Activated naive CD4-positive, alpha-beta T cell treated with anti-CD3 and anti-CD28 coated beads for 36 hours (primary cell): ENCODE measurements at places on chromosomes 5 and 9. TPM values are rescaled to one million over a fixed set of nuclear protein-coding genes. Genes with fewer than 3 reads are reported as not detected.

ANKS6 gene
- total RNA-seq, result 14.6 TPM

LIFR gene
- not detected for total RNA-seq

ACSL6 gene
- total RNA-seq, result 2.4 TPM

BNIP1 gene
- total RNA-seq, result 30.4 TPM

SPINK13 gene
- total RNA-seq, result not detected

IRGM gene
- total RNA-seq, result 1.7 TPM

TMOD1 gene
- 1.2 TPM for total RNA-seq

FSD1L gene
- 0.86 TPM for total RNA-seq

IZUMO3 gene
- total RNA-seq, result not detected

EIF4E1B gene
- not detected for total RNA-seq

FBP2 gene
- total RNA-seq, result not detected

GMCL2 gene
- total RNA-seq, result not detected

HTR4 gene
- not detected for total RNA-seq

MEGF10 gene
- not detected for total RNA-seq

SPATA9 gene
- total RNA-seq, result not detected

ADAMTS2 gene
- not detected for total RNA-seq

COL27A1 gene
- total RNA-seq, result 10.6 TPM

SPATA6L gene
- 1.4 TPM for total RNA-seq

IGFBPL1 gene
- 0.20 TPM for total RNA-seq

EQTN gene
- total RNA-seq, result not detected

PNPLA7 gene
- 2.8 TPM for total RNA-seq

RASGRF2 gene
- total RNA-seq, result 10.8 TPM

PDCD1LG2 gene
- total RNA-seq, result not detected

TRIM36 gene
- total RNA-seq, result 0.17 TPM

FGFR4 gene
- total RNA-seq, result 1.3 TPM

GPR150 gene
- total RNA-seq, result 0.94 TPM

PCDHGB2 gene
- total RNA-seq, result not detected

TERT gene
- total RNA-seq, result 13.1 TPM

NSG2 gene
- total RNA-seq, result not detected

PALM2AKAP2 gene
- 2.8 TPM for total RNA-seq

EGR1 gene
- 20.4 TPM for total RNA-seq

DNAI1 gene
- total RNA-seq, result not detected

C5orf34 gene
- total RNA-seq, result 14.7 TPM

C7 gene
- not detected for total RNA-seq

WNK2 gene
- total RNA-seq, result 5.8 TPM

SEPTIN8 gene
- 24.9 TPM for total RNA-seq

PCDHGB6 gene
- total RNA-seq, result 0.05 TPM

CARD19 gene
- 51.4 TPM for total RNA-seq

NR5A1 gene
- total RNA-seq, result not detected

ANKH gene
- total RNA-seq, result 93.5 TPM

LMX1B gene
- total RNA-seq, result not detected

SARDH gene
- total RNA-seq, result 7.7 TPM

CARD9 gene
- 0.22 TPM for total RNA-seq

SCAI gene
- 9.6 TPM for total RNA-seq

CCDC127 gene
- total RNA-seq, result 3.6 TPM

PCDHGB7 gene
- total RNA-seq, result not detected

CCNO gene
- not detected for total RNA-seq

FST gene
- total RNA-seq, result 0.36 TPM

FAM221B gene
- not detected for total RNA-seq

PLCXD3 gene
- not detected for total RNA-seq

SHROOM1 gene
- 0.64 TPM for total RNA-seq

CEP120 gene
- 39.5 TPM for total RNA-seq

CTXN3 gene
- not detected for total RNA-seq

BNC2 gene
- total RNA-seq, result not detected

ISL1 gene
- total RNA-seq, result not detected

CARD6 gene
- total RNA-seq, result 1.4 TPM

CACNA1B gene
- 0.05 TPM for total RNA-seq

TSSK1B gene
- total RNA-seq, result not detected
